Fibroblast of skin of scalp (primary cell): ENCODE measurements at places on chromosomes 6 and 20.

DNA sequence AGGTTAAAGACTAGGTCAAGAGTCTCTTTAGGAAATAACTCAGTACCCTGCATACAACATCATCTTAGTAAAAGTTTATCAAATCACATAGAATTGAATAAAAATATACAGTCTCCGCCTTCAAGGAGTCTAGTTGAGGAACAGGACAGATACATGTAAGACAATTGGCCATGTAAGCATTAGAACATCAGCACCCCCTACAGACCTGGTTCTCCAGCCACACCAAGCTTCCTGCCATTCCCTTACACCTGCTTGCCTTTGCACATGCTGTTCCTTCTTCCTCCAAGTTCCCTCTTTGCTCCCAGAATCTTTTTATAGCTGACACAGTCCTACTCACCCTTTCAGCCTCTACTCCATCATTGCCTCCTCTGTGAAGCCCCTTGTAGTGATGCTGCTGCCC is 187.8 kb upstream of the LRFN2 start:
- no peak for DNase-seq

DNA sequence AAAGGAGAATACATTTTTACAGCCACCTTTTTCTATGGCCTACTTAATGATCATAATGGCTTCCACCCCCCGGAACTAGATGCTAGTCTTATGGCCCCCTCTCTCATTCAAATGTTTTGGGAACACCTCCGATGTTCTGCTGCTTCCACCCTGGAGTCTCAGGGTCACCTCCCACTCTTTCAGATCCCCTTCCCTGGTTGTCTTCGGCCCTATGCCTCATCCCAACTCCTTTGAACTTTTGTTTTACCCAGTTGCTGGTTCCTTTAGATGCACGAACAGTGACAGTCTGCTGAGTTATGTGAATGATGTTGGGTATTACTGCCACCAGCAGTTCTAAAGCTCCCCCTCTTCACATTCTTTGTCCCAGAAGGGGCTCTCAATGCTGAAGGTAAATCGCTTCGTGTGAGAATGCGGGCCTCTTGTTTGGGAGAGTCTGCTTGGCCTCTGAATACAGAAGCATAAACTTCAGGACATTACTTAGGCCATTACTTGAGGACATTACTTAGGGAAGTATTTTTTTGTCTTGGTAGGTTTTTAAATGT is 309.1 kb downstream of the SOX4 start:
- DNase-seq = no peak

DNA sequence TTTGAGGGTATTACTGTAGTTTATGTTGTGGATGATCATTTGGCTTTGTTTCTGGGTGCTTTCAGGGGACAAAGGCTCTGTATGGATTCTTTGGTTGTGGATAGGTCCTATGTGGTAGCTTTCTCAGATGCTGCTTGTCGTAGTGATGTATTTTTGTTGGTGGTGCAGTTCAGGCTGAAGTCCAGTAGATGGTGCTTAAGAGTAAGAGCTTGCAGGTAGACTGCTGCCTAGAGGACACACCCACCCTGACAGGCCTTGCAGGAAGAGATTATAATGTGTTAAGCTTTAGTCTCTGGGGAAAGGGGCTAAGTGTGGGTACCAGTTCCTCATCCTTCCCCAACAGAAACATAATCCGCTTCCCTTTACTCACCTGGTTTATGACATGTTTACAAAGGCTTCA is 62.6 kb upstream of the ADGRB3 start:
- peak; percentile 1 for DNase-seq

DNA sequence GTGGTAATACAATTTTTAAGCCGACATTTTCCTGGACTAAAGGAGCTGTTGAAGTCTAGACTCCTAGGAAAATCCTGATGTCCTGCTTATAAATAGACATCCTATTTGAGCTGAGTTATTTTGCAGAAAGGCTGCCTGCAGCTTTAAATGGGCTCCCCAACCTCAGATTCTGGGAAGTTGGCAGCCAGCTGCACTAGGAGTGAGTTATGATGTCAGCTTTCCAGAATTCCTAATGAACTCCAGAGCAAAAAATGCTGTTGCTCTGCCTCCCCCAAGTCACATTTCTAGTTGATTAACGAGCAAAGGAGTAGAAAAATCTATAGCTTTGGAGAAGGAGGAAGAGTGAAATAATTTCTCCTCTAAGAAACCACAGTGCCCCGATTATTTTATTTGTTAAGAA is 346.3 kb upstream of the SULF2 start:
- peak; percentile 92 for DNase-seq

DNA sequence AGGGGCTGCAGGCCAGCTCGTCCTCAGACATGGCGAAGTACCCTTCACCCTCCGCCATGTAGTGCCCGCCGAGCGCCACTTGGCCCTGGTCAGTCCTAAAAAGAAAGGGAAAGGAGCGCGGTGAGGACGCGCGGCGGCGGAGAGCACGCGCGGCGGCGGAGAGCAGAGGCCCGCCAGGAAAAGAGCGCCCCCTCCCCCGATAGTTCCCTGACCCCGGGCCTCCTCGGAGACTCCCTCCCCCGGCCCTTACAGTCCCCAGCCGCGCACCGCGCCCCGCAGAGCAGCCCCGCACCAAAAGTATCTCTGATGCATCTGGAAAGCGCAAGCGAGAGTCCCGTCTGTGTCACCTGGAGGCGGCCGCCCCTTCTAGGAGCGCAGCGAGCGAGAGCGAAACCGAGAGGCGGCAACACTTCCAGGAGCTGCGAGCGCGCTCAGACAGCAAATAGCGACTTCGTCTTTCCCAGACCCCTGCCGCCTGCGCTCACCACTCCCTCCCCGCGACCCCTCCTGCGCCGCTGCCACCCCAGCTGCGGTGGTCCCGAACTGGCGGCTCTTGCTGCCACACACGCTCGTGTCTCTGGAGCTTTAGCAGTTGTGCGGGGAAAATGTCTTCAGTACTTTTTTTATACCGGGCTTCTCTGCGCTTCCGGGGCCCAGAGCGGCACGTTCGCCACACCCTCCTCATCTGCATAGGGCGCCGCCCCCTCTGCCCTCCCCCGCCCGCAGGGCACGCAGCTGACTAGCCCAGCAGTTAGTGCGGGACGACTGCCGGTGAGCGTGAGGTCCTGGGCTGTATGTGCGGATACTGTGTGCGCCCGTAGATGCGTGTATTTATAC is at the start of gene TENT5A:
TENT5A (minus strand) TSS at position 598 of the 837 bp plus-strand sequence; CDS start at position 58, 540 bp downstream.
- DNase-seq = peak; percentile 93

- DNase-seq = no peak
Measured at GRCh38 chr6:109934293-109934692, 43.8 kb upstream of the GPR6 start.

DNA sequence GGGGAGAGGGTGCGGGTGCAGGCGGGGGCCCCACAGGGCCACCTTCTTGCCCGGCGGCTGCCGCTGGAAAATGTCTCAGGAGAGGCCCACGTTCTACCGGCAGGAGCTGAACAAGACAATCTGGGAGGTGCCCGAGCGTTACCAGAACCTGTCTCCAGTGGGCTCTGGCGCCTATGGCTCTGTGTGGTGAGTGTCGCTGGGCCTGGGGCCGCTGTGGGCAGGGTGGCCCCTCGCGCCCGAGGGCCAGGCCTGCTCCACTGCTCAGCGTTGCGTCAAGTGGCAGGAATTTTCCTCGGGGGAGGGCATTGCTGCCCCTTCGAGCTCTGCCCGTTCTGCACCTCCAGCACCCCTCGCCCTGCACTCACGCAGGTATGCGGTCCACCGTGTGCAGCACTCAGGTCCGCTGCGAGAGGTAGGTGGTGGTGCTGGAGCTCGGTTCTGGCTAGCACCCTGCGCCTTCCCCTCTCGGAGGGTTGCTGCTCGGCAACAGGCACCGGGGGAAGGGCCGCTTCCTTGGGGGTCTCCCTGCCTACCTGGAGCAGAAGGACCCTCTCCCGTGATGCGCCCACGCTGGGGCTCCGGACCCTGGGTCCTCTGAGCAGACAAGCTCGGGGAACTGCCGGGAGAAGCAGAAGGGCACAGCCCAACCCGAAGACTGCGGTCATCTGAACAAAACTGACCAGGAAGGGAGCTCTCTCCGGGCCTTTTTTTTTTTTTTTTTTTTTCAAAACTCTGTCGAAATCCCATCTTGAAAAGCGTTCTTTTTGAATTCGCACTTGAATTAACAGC is 674 bp downstream of the MAPK14 start:
- peak; percentile 13 for DNase-seq

GRCh38 chr6:106643061-106643460 is 13.7 kb downstream of the QRSL1 start:
- peak; percentile 12 for DNase-seq

DNA sequence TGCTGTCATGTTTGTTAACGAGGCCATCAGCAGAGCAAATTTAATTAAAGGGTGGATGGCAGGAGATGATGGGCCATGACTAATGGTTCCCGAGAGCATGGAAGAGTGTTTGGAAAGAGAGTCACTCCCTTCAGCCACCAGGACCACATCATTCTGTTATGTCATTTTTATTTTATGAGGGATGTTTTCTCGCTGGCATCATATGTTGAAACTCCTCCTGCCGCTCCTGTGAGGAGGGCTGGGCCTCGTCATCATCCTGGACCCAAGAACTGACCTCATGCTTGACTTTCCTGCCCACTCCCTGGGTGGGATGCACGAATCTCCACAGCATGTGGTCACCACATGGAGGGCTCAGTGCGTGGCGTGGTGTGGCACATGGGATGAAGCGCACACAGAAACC is 86.4 kb upstream of the FRMD1 start:
- peak; percentile 45 for DNase-seq

DNA sequence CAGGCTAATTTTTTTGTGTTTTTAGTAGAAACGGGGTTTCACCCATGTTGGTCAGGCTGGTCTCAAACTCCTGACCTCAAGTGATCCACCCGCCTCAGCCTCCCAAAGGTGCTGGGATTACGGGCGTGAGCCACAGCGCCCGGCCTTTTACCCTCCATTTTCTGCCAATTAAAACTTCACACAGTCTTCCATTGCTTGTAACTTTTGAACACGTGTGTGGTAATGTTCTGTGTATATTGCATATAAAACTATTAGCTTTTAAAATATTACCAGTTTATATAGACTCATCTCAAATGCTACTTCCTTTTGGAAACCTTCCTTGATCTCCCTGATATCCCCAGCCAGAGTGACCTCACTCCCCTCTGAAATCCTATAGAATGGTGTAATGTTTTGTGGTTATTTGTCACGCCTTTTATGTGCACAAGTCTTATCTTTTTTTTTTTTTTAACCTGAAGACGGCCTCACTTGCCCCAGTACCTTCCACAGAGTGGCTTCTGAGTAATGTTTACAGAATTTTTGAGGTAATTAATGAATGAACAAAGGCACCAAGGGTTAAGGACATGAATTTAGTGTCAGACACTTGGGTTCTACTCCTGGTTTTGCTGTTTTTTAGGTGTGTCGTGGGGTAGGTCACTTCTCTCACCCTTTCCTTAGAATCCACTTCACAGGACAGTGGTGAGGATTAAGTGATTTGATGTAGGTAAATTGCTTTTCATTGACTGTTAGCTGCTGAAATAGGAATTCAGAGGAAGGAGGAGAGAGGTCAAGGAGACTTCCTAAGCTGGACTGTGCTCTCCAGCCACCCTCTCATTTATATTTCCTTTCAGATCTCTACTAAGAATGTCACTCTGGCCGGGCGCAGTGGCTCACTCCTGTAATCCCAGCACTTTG is 11.2 kb upstream of the MMP24 start:
- peak; percentile 64 for DNase-seq

- DNase-seq = peak; percentile 23
Measured at GRCh38 chr6:113169484-113169883, 687.7 kb upstream of the MARCKS start.

DNA sequence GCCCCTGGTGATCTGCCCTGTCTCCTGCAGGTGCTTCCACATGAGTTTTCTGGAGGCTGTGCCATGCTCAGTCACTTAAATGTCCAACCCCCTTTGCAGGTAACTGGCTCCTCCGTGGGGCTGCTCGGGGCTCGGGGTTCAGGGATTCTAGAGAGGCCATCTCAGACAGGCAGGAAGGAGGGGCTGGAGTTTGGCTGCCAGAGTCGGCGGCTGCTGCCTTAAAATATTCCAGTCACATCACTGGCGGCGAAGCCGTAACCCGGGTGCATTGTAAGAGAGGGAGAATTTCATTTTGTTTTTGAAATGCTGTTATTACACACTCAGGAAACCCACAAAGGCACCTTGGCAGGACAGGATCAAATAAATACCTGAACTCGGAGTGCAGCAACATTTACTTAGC is 212.9 kb upstream of the PMEPA1 start:
- no peak for DNase-seq

- peak; percentile 73 for DNase-seq
Measured at GRCh38 chr6:105986998-105987397, 99.1 kb upstream of the PRDM1 start.

DNA sequence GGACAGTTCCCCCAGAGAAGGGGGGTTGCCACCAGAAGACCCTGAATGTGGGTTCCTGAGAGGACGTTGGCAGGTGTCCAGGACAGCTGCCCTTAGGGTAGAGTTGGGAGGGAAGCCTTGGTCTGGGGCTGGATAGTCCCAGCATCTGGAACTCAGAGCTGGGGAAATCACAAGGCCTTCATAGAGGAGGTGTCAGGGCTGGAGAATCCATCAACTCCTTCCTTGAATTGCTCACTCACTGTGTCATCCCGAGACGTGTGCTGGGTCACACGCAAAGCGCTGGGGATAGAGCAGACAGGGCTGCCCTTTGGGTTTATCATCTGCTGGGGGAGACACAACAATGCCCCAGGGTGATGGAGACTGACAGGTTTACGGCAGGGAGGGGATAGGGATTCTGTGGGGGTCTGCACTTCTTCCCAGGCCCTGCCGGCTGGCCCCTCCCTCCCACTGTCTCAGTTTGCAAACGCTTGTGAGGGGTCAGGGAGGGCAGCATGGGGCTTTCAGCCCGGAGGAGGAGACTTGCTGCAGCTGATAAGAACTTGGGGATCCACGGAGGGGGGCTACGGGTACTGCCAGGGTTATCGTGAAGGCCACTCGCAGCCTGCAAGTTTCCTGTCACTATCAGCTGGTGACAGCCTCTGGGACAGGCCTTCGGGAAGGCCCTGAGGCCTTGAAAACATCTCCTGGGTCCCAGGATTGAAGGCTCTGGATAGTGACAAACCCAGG is 18.6 kb downstream of the RBM38 start:
- DNase-seq = no peak

DNA sequence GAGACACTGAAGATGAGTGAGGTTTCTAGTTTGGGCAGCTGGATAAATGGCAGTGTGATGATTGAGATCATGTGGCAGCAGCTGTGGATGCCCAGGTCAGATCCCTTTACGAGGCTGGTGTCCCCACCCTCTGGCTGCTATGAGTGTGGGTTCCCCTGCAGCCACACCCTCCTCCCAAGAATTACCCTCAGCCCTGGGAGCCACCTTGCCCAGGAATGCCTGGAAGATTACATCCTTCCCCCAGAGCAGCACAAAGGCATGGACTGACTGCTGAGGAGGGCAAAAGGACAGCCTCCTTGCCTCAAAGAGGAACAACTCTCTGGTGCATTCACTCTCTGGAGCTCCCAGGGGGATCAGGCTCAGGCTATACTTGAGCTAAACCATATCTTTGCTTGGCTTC is 15.0 kb upstream of the PKHD1 start:
- no peak for DNase-seq
